Naive B cell (primary cell): ENCODE measurements at places on chromosomes 13 and 19.

DNA sequence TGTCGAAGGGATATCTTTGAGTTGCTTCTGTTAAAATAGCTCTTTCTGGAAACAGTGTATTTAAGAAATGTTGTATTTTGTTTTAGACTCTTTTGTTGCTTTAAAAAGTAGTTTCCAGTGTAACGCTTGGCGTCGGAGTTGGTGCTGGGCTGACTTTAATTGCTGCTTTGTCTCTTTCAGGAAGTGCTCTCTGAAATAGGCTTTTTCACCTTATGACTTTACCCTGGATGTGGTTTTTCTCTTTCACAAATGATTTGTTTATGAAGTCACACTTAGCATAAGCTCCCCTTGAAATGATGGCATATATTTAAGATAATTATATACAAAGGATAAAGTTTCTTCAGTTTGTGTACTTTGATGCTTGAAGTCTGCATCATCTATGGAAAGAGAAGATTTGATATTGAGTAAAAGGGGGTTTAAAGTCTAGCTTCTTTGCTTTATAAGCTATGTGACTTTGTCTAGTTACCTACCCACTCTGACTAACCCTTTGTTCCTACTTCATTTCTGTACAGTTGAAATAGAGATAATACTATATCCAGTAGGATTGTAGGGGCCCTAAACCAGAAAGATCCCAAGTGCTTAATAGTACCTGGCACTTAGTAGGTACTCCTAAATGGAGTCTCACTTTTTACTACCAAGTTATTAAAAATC is at the start of gene GPR18:
Gene GPR18 (minus strand): TSS at position 170 of the 651 bp plus-strand sequence. CDS start 2,507 bp downstream, outside the sequence.
- H3K4me3 ChIP-seq = peak within 1 kb of the TSS; percentile 98
- H3K27ac ChIP-seq = peak within 1 kb of the TSS; percentile 98
- peaks cover 71% of the 10 kb centered on the region for H3K4me1 ChIP-seq
- no peaks in the 10 kb centered on the region for H3K27me3 ChIP-seq

DNA sequence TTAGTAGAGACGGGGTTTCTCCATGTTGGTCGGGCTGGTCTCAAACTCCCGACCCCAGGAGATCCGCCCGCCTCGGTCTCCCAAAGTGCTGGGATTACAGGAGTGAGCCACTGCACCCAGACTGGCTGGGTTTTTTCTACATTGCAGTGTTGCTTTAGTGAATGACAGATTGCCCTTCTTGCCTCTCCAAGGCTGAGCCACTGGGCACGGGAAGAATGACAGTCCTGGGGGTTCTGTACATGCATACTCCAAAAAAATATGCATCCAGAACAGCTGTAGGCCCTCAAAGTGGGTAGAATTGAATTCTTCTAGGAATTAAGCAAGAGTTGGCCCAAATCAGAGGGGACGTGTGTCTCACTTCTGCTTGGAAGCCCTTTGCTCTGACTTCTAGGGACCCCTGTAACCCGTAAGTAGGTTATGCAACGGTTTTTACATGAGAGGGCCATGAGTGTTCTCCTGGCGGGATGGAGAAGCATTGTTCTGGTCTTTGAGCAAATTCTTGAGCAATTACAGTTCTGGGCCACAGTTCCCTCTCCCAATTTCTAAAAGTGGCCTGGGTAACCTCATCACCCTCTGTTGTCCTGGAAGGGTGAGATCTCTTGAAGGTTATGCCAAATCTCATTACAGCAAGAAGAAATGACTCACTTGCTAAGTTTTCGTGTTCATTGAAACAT is 3.6 kb downstream of the ACTN4 start:
- H3K27me3 ChIP-seq = no peaks in the 10 kb centered on the region
- H3K27ac ChIP-seq = no peak overlapping the region
- DNase-seq = no peak
- H3K4me3 ChIP-seq = peak overlapping the region; percentile 99

DNA sequence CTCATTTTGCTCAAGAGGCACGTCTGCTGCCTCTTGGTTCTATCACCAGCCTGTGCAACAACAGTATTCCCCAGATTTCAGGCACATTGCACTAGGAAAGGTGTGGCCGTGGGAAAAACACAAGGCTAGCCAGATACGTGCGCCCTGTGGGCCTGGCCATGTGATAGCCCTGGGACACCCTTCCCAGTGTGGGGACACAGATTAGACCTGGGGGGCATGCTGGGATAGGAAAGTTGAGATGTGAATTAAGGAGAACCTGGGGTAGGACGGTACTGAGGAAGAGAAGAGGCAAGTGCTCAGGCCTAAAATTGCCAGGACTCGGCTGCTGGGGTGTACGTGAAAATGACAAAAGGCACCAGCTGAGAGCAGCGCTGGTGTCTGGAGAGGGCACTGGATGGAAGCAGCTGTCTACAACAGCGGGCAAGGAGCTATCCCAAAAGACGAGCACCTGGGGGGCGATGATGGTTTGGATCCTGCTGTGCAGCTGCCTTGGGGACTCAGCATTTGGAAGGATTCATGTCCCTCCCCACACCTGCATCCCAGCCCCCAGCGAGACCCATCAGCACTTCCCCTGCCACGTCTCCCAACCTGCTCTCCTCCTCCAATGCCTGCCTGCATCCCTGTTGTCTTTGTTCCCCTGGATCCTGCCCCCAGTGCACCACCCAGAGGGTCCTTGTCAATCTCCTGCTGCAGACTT is 54.3 kb downstream of the GGACT start:
- H3K27me3 ChIP-seq = no peaks in the 10 kb centered on the region
- H3K4me3 ChIP-seq = no peak overlapping the region
- no peak overlapping the region for H3K27ac ChIP-seq
- H3K4me1 ChIP-seq = no peaks in the 10 kb centered on the region

DNA sequence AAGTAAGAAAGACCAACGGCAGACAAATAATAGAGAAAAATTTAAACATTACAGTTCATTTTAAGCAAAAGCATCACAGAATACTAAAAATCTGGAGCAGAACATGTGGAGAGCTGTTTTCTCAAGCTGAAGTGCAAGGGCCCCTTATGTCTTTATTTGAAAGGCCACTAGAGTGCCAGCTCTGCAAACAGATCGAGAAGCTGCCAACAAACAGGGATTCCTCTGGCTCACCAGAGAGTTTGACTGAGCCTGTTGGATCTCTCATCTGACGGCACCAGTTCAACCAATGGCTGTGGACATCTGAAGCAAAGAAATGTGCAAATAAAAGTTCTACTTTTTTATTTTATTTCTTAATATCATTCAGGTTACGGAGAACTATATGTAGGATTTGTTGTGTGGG is 119.7 kb downstream of the COL4A2 start:
- no peak overlapping the region for H3K27ac ChIP-seq
- H3K4me1 ChIP-seq = no peaks in the 10 kb centered on the region
- H3K27me3 ChIP-seq = peaks cover 64% of the 10 kb centered on the region
- H3K36me3 ChIP-seq = no peaks in the 10 kb centered on the region
- DNase-seq = no peak
